ENCODE measurements at places on chromosomes 11 and 22. TPM values are rescaled to one million over a fixed set of nuclear protein-coding genes. Genes with fewer than 3 reads are reported as not detected.

The MS4A15 gene
- not detected for total RNA-seq

The SMIM35 gene
- not detected for total RNA-seq

The LDHAL6A gene
- total RNA-seq = not detected

The C11orf21 gene
- 1.6 TPM for total RNA-seq

The GGT5 gene
- total RNA-seq = 21.8 TPM

The TMA7B gene
- total RNA-seq = 0.66 TPM

The KRTAP5-11 gene
- not detected for total RNA-seq

The TNNT3 gene
- 1.5 TPM for total RNA-seq

GRCh38 chr22:44026630-44027511 is 2.8 kb downstream of the PARVB start:
- peak; percentile 80 for DNase-seq

DNA sequence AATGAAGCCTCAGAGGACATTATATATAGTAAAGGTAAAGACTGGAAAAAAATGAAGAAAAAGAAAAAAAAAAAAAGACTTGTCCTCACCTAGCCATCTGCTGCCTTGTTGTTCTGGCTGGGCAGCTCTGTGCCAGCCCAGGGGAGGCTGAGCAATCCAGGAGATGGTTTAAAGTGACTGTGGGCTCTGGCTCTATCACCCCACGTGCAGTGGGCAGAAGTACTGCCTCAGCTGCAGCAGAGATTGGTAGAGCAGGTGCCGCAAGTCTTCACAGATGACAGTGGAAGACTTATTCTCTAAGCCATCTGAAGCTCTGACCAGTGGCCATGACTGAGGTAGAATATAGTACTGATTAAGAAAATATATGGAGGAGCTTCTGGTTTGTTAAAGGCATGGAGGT is 62.2 kb downstream of the SGSM3 start:
- DNase-seq = no peak

- DNase-seq = no peak
Measured at GRCh38 chr11:86021377-86021776, 47.5 kb downstream of the PICALM start.

DNA sequence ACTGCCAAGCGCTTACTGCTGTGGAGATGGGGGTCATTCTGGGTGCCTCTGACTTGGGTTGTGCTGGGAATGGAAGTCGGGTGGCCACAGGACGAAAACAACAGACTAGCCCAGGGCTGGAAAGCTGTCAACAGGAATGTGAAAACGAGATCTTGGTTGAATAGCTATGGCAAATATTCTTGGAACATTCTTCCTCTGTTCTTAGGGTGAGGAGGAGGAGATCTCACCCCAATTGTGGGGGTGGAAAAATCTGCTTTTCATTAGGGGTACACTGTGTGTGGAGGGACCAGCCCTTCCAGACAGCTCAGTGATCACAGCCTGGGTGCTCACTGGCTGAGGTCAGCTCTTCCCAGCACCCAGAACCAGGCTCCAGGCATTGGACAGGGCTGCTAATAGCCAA is 52.0 kb upstream of the PRSS23 start:
- DNase-seq = no peak

DNA sequence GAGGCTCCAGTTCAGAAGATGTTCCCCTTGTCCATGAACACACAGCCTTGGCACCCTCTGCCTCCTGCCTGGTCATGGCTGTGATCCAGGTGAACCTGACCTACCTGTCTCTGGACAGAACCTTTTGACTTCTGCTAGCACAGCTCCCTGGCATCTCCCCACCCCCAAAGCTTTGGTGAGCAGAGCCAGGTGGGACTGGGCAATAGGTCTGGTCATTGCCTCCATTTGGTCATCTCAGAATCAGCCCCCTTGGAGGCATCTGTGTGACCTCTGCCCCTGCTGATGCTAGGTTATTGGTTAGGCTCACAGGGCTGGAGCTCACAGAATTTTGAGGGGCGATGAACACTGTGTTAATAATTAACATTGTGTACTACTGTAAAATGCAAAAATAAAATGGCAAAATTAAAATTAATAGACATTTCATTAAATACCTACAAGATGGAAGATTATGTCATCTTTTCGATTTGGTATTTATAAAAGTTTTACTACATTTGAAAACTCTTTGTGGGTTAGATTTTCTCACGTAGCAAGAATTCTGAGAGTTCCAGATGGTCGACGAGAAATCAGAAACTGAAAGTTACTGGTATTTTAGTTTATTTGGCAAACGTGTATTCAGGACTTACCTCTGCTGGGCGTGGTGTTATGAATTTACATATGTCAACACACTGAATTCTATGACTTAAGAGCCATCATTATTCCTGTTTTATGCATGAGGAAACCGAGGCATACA is 8.3 kb upstream of the KIAA0930 start:
- DNase-seq = no peak

DNA sequence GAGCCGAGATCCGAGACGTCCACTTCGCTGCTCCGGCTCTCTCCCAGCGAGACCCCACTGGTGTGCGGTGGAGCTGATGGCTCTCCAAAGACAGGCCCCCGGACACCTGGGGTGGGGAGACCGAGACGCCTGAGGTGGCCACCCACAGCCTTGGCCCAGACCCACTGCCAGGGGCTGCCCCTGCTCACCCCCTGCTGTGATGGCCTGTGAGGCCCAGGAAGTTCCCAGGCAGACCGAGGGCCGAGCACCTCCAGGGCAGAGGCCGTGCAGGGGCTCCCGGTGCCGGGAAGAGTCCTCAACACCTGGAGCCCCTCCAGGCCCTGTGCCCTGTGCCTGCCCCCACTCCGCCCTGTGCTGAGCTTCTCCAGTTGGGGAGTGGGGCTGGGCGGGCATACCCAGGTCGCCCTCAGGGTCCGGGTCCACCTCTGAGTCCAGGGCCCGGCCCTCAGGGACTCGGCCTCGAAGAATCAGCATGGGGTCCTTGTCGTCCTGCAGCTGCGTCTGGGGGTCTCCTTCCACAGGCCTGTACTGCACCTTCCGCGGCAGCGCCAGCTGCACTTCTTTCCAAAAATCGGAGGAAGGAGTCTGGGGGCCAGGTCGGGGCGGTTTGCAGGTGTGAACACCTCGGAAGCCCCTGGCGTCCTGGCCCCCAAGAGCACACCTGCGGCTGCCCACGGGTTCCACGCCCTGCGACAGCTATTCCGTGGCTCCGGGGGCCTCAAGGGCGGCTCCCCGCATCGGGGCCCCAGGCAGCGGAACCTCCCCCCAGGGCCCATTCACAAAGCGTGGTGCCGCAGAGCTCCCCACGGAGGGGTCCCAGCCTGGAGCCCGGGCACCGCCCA is 8.6 kb downstream of the SIGIRR start:
- no peak for DNase-seq

DNA sequence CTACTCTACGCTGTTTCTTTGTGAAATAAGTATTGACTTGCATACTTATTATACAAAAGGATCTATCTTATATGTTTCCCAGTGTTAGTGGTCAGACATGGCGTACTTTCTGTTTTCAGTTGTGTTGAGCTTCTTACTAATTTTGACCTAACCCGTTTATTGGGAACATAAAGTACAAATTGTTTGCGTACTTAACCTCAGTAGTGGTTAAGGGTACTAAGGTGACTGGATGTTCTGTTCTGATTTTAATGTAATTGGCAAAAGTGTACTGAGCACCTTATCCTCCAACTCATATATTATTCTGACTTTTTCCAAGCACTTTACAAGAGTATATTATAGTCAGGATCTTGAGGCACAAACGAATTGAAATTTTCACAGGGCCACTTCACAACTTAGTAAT is 17.2 kb downstream of the TBCEL start:
- no peak for DNase-seq

GRCh38 chr11:22157531-22157930 is 35.4 kb upstream of the ANO5 start:
- DNase-seq = no peak

DNA sequence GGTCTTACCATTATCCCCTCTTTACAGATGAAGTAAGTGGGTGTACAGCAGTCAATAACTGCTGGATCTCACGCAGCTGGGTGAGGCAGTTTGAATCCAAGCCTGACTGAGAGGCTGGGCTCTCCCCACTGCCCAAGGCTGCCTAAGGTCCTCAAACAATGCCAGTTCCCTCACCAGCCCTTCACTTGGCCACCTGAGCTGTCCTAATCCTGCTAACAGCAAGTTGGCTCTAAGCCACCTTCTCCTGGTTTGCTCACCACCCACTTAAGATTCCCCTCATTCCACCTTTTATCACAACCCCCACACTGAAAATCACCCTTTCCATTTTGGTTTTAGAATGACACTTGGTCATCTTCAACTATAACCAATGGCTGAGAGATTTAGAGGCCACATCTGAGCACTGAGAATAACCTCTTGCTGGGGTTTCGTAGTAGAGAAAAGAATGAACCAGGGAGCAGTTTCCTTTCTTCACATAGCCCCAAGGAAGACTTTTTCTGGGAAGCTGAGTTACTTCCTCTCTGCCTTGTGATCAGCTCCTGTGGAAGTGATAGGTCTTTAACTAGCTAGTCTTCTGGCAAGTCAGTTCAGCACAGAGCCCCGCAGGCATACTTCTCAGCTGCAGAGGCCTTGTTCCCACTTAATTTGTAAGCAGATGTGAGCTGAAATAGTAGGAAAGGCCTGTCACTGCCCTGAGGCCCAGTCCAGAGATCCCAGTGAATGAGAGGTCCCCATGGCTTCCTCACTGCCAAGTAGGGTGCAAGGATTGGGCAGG is 57.8 kb upstream of the TTC12 start:
- DNase-seq = no peak

- no peak for DNase-seq
Measured at GRCh38 chr22:50171319-50171964, 911 bp downstream of the PANX2 start.

- no peak for DNase-seq
Measured at GRCh38 chr22:23036684-23037428, 33.5 kb upstream of the GNAZ start.

DNA sequence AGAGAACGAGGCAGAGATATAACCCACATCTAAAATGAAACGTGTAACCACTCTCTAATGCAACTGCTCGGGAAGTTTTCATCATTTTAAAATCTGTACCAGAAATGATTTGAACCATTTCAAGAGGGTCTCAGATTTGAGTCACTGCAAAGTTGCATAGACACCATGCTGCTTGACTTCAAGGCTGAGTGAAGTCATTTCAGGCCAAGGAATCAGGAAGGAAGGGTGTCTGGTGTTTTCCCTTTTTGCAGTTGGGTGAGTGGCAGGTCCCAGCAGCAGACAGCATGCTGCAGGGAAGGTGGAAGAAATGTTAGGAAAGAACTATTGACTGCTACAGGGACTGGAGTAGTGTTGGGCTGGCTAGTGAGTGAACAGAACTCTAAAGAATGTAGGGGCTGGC is 16.5 kb downstream of the TANGO2 start:
- DNase-seq = no peak

GRCh38 chr11:14519597-14519916 is 629 bp downstream of the PSMA1 start:
- DNase-seq = no peak

GRCh38 chr11:83951521-83951920 is 665.4 kb upstream of the CCDC90B start:
- peak; percentile 10 for DNase-seq

DNA sequence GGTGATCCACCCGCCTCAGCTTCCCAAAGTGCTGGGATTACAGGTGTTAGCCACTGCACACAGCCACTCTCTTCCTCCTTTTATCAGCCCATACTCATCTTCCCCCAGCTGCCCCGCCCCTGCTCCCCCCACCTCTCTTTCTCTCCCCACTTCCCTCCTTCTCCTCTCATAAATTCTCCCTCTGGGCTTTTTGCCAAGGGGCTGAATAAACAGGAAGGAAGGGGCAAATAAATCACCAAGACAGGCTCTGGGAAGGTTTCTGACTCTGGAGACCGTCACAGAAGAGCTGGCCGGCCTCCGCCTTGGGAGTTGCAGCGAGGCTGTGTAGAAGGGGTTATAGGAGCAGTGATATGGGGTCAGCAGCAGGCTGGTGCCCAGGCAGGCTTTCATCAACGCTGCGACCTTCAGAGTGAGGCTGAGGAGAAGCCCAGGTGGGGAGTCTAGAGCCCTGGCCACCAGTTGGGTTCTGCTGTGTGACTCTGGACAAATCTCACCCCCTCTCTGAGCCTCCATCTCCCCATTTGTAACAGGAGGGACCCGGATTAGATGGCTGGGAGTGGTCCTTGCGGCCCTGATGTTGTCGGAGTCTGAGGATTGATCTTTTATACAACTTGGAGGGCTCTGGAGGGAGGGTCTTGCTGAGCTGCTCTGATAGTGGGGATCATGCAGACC is 62.6 kb upstream of the RASD2 start:
- peak; percentile 46 for DNase-seq

GRCh38 chr11:469684-470560 is 19.8 kb downstream of the PTDSS2 start:
- DNase-seq = peak; percentile 87

- no peak for DNase-seq
Measured at GRCh38 chr11:108804511-108804910, 139.6 kb downstream of the DDX10 start.

DNA sequence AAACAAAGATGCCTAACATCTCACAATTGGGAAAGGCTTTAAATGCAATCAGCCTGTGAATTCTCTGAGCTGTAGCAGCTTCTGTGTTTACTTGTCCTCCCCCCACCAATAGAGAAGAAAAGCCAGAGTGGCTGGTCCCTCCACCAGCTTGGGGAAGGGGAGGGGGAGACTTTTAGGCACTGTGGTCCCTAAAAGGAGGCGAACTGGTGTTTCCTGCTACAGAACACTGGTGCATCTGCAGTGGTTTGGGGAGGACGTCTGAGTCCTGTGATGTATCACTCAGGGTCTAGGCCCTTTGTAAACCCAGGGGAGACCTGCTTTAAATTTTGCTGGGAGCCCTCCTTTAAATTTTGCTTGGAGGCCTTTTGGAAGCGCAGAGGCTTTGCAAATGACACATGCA is 16.9 kb downstream of the TNRC6B start:
- DNase-seq = no peak

- peak; percentile 46 for DNase-seq
Measured at GRCh38 chr11:20000351-20001134, 159.7 kb downstream of the DBX1 start.

GRCh38 chr22:34858066-34858465 is 207.9 kb upstream of the ISX start:
- DNase-seq = no peak

DNA sequence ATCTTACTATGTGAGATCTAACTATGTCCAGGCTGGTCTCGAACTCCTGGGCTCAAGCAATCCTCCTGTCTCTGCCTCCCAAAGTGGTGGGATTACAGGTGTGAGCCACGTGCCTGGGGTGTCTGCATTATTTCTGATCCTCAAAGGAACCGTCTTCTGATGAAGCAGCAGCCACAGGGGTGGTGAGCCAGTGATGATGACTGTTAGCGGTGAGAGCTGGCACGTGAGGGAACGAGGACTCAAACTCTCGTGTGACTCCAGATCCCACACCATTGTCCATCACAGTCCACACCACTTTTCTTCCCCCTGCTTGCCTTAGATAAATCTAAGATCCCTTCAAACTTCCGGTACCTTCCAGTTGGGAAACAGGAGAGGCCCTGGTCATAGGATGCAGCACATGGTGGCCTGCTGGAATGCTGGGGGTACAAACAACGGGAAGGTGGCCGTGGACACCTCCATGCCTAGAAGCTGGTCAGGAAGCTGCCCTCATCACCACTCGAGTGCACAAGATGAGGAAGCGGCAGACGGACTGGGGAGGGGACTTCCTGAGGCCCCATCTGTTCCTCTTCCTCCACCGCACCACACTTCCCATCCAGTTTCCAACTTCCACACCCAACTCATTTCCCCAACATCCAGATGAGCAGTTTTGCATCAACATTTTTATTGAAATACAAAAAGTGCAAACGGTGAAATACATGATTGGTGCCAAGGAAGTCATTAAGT is 23.8 kb downstream of the ARHGAP1 start:
- no peak for DNase-seq

GRCh38 chr11:82546661-82547557 is 186.8 kb downstream of the FAM181B start:
- no peak for DNase-seq
